HT1080 (cell line): ENCODE measurements at places on chromosomes 7 and 10. TPM values are rescaled to one million over a fixed set of nuclear protein-coding genes. Genes with fewer than 3 reads are reported as not detected.

SMKR1 gene
- 0.40 TPM in 2 replicates for total RNA-seq

DNA sequence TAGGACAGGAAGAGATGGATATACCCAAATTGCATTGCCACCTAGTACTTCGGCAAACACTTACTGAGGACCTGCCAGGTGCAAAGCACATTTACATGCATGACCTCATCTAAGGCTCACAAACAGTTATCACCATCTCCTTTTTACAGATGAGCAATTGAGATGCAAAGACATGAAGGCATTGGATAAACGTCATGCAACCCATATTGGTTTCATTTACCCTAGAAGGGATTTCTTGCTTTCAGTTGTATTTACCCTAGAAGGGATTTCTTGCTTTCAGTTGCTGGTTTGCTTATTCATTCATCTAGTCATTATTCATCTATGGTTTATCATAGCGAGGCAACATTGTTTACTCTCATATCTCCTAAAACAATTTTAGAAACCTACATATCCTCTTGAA is 52.2 kb downstream of the STEAP1B start:
- no peak for DNase-seq

ATG9B gene
- not detected in 2 replicates for total RNA-seq

GRCh38 chr10:73932620-73933112 is 21.7 kb downstream of the PLAU start:
- no peak for DNase-seq

MMD2 gene
- total RNA-seq: not detected in 2 replicates

NFE2L3 gene
- total RNA-seq: 25.4 and 26.9 TPM in 2 replicates

C10orf95 gene
- total RNA-seq: 0.37 TPM in 1 of 2 replicates, not detected in the other

DNA sequence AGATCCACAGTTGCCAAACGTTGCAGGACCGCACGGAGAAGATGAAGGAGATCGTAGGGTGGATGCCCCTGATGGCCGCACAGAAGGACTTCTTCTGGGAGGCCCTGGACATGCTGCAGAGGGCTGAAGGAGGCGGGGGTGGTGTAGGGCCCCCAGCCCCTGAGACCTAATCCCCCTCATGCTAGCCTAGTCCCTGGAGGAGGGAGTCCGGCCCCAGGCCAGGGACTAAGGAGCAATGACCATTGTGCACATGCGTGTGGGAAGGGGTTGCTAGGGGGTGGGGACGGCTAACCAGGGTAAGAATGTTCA is 1.5 kb upstream of the PCOLCE start:
- DNase-seq: no peak
